Nephron progenitor cell (in vitro differentiated cells): ENCODE measurements at places on chromosomes 3 and 15.

GRCh38 chr3:134231131-134231530 lies 19.5 kb downstream of the RYK start:
- no peaks in the 10 kb centered on the region for H3K27me3 ChIP-seq
- H3K36me3 ChIP-seq = peaks cover 36% of the 10 kb centered on the region
- H3K27ac ChIP-seq = no peak overlapping the region

GRCh38 chr15:65305150-65305758 lies 777 bp downstream of the RNU5B-1 start:
- peak overlapping the region; percentile 100 for H3K27ac ChIP-seq
- peaks cover 8% of the 10 kb centered on the region for H3K27me3 ChIP-seq
- no peak for DNase-seq
- no peaks in the 10 kb centered on the region for H3K36me3 ChIP-seq

DNA sequence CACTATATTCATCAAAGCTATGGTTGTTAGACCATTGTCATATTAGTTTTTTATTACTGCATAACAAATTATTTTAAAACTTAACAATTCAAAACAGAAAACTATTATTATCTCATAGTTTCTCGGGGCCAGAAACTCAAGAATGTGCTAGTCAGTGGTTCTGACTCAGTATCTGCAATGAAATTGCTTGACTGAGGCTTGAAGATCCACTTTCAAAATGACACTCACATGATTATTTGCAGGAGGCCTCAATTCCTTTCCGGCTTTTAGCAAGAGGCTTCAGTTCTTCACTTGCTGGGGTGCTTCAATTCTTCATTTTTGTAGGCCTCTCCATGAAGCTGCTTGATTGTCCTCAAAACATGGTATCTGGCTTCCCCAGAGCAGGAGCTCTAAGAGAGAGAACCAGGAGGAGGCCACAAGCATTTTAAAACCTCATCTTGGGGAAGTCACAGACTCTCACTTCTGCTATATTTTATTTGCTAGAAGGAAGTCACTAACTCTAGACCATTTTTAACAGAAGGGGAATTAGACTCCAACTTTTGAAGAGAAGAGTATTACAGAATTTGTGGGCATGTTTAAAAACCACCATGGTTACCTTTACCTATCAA lies 383.7 kb downstream of the MFSD1 start:
- no peak for DNase-seq
- H3K27ac ChIP-seq = no peak overlapping the region
- no peak overlapping the region for H3K4me3 ChIP-seq
- H3K36me3 ChIP-seq = no peaks in the 10 kb centered on the region

DNA sequence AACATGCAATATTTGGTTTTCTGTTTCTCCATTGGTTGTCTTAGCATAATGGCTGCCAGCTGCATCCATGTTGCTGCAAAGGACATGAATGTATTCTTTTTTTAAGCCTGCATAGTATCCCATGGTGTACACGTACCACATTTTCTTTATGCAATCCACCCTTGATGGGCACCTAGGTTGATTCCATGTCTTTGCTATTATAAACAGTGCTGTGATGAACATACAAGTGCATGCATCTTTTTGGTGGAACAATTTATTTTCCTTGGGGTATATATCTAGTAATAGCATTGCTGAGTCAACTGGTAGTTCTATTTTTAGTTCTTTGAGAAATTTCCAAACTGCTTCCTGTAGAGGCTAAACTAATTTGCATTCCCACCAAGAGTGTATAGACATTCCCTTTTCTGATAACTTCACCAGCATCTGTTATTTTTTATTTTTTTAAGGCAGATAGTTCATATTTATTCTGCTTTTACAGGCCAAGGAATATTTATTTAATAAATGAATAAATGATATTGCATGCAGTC lies 62.4 kb upstream of the NPHP3 start:
- no peaks in the 10 kb centered on the region for H3K36me3 ChIP-seq
- DNase-seq = no peak
- H3K27me3 ChIP-seq = peaks cover 3% of the 10 kb centered on the region

- no peak overlapping the region for H3K27ac ChIP-seq
- peaks cover 71% of the 10 kb centered on the region for H3K4me1 ChIP-seq
- no peak for DNase-seq
- peaks cover 35% of the 10 kb centered on the region for H3K36me3 ChIP-seq
- H3K4me3 ChIP-seq = no peak overlapping the region
These were observed 468.9 kb downstream of the FOXP1 start for GRCh38 chr3:71114610-71115009.
